ENCODE measurements at places on chromosomes 7 and 10. TPM values are rescaled to one million over a fixed set of nuclear protein-coding genes. Genes with fewer than 3 reads are reported as not detected.

DNA sequence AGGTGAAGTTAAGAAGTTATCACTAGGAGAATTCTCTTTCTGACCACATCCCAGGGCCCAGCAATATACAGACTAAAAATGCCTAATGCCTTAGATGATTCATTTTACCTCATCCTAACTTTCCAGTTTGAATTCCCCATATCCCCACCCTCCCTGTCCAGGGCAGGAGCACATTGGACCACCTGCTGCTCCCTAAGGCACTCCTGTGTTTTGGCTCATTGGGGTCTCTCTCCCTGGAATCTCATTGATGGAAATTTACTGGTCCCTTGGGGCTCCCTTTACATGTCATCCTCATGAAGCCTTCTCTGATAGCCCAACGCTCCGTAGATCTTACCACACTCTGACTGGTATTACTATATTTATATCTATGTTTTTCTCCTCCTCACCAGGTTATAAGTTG, 2.7 kb downstream of the IL2RA start:
- DNase-seq, result no peak

DNA sequence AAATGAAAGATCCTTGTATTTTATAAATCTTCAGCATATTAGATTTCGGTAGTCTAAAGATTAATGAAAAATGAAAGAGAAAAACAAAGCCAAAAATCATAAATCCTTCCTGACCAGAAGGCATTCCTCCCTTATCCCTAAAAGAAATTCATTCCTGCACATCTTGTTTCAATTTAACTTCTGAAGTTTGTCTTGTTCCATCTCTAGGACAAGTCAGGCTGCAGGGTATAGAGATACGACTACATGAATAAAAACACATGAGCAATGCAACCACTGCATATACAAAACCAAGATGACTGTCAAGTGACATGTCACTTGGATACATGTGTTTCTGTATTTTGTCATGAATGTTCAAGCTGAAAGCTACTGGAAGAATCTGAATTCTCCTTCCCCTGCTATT, 214.9 kb downstream of the JAZF1 start:
- DNase-seq, result no peak

DNA sequence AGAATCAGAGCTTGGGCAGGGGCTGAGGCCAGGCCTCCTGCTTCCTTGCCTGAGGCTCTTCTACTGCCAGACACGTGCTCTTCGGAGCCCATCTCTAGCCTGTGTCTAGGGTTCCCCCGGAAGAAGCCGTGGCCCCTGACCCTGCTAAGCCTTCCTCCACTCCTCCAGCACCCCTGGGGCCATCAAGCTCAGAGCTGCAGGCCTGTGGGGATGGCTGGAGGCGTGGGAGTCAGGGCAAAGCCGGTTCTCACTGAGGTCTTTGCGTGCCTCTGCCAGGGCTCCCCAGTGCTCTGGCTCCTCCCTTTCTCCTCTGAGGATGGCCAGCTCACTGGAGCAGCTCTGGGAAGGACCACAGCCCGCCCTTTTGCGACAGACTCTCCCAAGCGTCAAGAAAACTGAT, 34.4 kb downstream of the GHRHR start:
- no peak for DNase-seq

DNA sequence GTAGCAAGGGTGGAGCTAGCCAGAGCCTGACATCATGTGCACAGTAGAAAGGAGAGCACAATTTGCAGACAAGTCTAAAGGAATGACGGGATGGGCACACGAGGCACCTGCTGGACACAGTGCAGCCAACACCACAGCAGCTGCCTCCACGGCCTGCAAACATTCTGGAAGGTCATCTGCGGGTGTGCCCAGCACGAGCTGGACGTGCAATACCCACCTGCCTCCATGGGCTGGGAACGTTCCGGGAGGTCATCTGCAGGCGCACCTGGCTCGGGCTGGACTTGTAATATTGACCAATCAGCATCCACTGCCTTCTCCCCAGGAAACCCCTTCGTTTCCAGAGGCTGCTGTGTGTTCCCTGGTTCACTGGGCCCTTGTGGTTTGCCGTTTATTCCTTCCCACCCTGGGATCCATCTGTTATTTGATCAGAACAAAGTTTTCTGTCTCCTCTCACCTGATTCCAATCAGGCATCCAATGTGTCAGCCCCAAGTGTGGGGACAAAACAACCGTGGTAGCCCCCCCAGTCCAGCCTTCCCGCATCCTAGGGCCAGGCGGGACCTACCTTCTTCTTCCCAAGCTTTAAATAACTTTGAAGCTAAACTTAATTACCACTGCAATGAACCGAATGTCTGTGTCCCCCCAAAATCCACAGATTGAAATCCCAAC, 243.4 kb upstream of the PPP2R2D start:
- DNase-seq, result no peak

DNA sequence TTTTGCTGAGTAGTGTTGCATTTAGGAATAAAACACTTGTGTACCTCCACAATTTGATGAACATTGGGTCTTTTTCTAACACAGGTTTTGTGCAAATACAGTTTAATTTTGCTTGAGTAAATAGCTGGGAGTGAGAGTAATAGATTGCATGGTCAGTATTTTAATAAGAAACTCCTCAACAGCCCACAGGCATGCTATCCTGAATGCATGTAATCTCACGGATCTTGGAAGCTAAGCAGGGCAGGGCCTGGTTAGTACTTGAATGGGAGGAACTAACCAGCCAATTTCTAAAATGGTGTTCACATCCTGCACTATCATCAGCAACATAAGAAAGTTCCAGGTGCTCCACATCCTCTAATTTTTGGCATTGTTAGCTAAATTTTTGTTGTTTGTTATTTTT, 685.4 kb upstream of the MBL2 start:
- no peak for DNase-seq

- DNase-seq, result no peak
Observed at GRCh38 chr7:127850195-127850594, 181.0 kb downstream of the LRRC4 start.

- DNase-seq, result no peak
Observed at GRCh38 chr7:79668292-79668691, 214.8 kb upstream of the MAGI2 start.

DNA sequence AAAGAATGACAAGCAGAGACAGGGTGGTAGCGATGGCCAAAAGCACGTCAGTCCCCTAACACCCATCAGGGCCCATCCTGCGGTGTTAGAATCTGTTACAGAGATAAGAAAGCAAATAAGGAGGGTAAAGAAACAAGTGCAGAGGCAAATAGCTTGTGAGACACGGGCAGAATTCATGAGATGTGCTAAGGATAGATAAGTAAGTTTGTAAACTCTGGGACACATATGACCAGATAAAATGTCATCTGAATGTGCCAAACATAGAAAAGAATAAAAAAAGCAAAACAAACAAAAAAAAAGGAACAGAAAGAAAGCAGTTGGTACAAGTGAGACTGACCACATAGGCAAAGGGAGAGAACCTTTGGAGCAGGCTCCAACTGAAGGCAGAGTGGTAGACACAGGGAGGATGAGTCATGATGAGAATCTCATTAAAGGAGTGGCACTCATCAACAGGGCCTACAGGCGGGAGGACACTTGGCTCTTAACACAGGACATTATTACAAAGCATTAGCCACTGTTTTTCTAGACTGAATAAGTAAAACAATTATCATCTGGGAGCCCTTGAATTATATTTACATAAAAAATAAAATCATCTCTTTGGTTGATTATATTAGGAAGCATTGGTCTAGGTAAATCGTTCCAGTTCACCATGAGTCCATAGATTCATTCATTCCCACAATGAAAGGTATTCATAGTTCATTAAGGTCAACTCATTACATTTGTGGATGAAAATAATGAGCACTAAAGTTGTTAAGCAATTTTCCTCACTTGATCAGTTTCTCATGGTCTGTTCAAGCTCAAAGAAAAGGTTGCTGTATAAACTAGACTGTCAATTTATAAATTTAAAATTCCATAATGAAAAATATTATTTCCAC, 21.5 kb upstream of the EPHB6 start:
- no peak for DNase-seq

DNA sequence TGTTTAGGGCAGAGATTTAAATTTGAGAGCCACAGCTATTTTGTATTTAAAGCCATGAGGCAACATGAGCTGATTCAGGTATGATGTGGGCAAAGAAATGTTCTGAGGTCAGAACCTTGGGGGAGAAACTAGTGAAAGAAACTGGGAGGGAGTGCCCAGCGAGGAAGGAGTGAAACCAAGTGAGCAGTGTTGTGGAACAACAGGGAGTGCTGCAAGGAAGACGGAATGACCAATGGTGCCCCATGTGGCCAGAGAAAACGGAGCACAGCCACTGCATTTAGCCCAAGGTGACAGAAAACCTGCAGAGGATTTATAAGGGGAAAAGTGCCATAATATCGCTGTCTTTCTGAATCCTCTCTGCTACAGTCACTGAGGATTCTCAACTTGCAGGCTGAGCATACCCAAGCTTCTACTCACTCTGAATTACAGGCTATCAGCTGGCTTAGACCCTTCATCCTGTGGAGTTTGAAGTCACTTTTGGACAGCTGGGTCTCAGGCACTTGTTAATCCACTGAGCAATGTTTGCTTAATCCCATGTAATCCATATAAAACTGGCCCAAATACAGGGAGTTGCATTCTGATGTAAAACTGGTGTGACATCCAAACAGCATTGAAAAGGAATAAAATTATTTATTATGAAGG, 777.3 kb downstream of the CCSER2 start:
- no peak for DNase-seq

DNA sequence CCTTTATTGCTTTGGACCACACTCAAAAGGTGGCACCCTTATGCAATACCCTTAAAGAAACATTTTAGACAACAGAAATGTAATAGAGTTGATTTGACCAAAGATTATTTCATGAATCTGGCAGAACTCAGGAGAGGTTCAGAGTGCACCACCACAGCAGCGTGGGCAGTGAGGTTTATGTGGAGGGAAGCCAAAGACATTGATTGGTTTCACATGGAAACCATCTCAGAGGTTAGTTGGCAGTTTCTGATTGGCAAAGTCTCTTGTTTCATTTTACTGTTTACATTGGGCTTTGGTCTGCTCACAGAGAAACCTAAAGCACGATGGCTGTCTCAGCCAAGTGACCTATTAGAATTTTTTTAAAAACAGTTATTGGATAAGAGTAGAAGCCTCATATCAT, 101.3 kb downstream of the SDHAF3 start:
- DNase-seq, result no peak

DNA sequence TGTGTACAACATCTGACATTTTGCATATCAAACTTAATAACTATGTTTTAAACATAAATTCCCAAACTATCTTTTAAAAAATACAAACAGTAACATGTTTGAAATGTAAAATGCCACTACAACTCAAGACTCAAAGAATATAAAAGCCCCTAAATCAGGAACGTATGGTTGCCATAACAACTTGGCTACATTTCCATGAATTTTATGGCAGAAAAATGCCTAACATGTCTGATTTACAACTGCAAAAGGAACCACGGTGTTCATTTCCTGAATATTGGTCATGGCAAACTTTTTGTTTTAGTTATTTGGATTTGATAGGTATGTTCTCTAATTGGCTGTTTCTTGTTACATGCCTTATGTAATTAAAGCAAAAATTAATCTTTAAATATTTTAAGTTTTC, 2.0 kb downstream of the SOSTDC1 start:
- no peak for DNase-seq

- DNase-seq, result no peak
Observed at GRCh38 chr7:110704225-110704624, 386.7 kb upstream of the LRRN3 start.

GRCh38 chr7:27955596-27955995, 215.6 kb downstream of the TAX1BP1 start:
- no peak for DNase-seq

DNA sequence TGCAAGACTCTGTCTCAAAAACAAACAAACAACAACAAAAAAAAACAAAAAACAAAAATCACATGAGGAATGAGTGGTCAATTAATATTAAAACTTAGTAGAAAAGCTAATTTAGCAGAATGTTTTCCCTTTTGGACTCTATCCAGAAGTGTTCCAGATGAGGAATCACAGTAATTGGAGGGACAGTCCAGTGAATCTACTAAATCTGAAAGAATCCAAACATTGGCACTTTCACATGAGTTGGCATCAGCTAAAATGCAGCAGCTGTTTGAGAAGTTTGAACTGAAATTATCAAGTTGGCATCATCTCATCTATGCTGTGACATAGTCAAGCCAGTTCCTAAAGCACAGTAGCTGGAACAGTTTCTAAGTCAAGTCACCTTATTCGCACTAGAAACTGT, 367.8 kb downstream of the PPP1R3A start:
- DNase-seq, result no peak

- peak; percentile 52 for DNase-seq
Observed at GRCh38 chr10:76558586-76558985, 1079.0 kb downstream of the KCNMA1 start.

DNA sequence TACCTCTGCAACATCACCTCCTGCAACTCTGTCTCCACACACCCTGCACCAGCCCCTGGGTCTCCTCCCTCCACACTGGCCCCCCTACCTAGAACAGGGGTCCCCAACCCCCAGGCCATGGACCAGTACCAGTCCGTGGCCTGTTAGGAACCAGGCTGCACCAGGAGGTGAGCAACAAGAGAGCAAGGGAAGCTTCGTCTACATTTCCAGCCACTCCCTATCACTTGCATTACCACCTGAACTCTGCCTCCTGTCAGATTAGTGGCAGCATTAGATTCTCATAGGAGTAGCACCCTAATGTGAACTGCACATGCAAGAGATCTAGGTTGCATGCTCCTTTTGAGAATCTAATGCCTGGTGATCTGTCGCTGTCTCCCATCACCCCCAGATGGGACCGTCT, 108.8 kb upstream of the WDR11 start:
- DNase-seq, result no peak

GRCh38 chr7:12689451-12689850, 2.0 kb downstream of the ARL4A start:
- DNase-seq, result no peak

DNA sequence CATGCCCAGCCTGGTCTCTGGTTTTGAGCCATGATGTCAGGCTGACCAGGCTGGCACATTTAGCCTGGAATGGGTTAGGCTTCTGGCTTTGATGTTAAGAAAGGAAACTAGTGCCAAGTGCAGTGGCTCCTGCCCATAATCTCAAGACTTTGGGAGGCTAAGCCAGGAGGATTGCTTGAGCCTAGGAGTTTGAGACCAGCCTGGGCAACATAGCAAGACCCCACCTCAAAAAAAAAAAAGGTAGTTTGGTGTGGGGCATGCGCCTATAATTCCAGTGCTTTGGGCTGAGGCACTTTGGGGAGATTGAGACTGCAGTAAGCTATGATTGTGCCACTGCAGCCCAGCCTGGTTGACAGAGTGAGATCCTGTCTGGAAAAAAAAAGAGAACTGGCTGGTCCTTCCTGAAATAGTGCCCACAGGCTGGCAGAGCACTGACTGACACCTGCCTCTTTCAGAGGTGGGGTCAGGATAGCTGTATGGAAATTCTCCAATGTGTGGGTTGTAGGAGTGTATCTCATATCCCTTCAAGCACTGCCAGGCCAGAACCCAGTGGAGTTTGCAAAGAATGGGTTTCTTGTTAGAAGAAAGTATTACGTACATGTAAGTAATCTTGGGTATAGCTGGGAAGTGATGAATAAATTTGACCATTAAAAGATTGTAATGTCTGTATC, 61.3 kb downstream of the KAT6B start:
- DNase-seq, result no peak

The SKIDA1 gene
- 3.1 TPM for total RNA-seq

The ITGB8 gene
- 9.3 TPM for total RNA-seq

The OR2F1 gene
- total RNA-seq, result 0.49 TPM

The CARD11 gene
- not detected for total RNA-seq

The EN2 gene
- total RNA-seq, result 1.6 TPM

The SFTPD gene
- total RNA-seq, result not detected

The SLC13A1 gene
- total RNA-seq, result not detected
